Body of pancreas (tissue), 4 donors: ENCODE measurements at places on chromosomes 7 and 10.

DNA sequence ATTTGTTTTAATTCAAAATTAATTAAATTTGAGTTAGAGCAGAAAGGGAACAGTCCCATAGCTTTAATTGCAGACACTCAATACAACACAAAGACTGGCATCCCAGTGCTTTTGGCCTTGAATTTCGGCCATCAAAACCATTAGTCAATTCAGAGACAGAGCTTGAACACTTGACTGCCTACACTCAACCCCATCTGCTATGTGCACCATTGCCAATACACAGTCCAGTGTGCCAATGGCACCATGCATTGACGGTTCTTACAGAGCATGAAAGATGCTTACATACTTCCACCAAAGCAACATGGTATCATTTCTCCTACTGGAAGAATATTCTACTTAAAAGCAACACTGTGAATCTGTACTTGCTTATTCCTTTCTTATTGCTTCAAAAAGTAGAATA, 43.6 kb upstream of the LRRTM3 start:
- DNase-seq: no peak

DNA sequence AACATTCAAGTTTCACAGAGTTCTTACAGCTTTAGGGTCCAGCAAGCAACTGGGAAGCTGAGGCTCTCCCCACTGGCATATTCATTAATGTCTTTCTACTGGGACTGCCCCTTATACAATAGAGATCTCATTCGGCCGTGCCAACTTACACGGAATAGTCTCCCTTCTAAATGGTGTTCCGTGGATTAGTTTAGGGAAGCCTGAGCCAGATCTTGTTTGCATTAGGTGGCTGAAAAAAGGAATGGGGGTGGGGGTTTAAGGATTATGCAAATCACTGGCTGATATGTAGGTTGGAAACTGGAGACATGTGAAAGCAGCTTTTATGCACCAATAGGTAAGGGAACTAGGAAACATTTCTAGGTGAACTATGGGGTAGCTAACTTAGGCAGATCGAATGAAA, 218.3 kb downstream of the TRIL start:
- DNase-seq: no peak

DNA sequence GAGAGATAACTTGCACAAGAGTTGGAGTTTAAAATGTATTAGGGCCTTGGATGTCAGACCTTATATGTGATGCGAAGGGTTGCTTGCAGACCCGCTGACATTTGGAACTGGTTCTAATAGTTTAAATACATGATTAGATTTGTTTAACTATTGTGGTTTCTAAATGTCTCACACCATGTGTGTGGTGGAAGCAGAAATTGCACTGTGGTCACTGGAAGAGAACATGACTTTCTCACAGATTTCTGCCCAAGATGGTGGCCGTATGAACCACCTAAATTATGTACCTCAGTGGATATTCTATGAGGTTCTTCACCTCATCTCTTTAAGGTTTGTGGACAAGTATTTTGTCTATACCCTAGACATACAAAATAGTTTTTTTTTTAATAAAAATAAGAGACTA, 8.2 kb upstream of the C1QL3 start:
- no peak for DNase-seq

DNA sequence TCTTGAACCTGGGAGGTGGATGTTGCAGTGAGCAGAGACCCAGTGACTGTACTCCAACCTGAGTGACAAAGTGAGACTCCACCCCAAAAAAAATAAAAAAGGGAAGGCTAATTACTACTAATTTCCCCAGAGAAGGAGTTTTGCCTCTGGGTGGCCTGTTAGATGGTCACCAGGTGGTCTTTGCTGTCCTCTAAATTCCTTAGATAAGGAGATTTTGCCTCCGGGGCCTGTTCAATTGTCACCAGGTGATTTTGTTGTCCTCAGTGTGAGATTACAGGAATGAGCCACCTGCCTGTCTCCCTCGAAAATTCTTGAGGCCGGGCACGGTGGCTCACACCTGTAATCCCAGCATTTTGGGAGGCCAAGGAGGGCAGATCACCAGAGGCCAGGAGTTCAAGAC, 24.4 kb upstream of the ZMIZ2 start:
- no peak for DNase-seq
